H54 (cell line): ENCODE measurements at places on chromosomes 7 and 10.

GRCh38 chr7:14600766-14601367 is 301.7 kb downstream of the DGKB start:
- DNase-seq: no peak

GRCh38 chr10:103871006-103871405 is 15.6 kb upstream of the SH3PXD2A start:
- DNase-seq: no peak

DNA sequence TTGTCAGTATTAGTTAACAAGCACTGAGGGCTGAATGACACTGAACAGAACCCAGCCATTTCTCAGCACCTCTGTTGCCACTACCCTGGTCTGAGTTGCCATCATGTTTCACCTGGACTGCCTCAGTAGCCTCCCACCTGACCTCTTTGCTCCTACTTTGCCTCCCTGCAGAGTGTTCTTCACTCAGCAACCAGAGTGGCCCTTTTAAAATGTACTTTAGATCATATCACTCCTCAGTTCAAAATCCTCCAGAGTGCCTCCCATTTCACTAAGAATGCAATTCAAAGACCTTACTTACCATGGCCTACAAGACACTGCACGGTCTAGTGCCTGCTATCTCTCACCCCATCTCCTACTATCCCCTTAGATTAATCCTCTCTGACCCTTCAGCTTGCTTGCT is 214.5 kb downstream of the AUTS2 start:
- DNase-seq: no peak

GRCh38 chr7:6705959-6706665 is 635 bp downstream of the ZNF12 start:
- DNase-seq: peak; percentile 32

- DNase-seq: no peak
Observed at GRCh38 chr7:19143881-19144574, 1.2 kb downstream of the FERD3L start.

DNA sequence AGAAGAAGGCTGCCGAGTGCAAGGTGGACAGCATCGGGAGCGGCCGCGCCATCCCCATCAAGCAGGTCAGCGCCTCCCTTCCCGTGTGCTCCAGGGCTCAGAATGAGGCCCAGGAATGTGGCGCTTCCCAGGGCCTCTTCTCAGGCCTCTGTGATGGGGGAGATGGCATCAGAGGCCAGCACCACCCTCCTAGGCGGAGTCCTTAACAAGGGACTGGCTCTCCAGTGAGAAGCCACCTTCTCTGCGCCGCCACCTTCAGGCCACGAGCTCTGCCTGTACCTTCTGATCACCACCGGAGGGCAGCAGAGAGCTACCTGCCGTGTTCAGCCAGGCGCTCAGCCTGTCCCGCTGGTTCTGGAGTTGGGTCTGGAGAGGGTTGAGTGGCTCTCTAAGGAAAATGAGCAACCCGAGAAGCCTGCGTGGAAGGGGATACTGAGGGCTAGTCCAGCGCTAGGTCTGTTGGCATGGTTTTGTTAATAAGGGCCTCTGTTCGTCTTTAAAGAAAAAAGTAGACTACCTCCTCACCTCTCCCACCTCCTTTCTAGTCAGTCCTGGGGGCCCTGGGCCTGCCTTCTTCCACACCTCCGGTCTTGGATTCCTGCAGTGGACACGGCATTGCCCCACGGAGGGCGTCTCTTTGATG is 37.7 kb downstream of the AGAP3 start:
- peak; percentile 99 for DNase-seq

- DNase-seq: no peak
Observed at GRCh38 chr10:126659750-126660149, 10.7 kb downstream of the C10orf90 start.

- no peak for DNase-seq
Observed at GRCh38 chr7:158302274-158303070, 285.2 kb downstream of the PTPRN2 start.

GRCh38 chr7:27960415-27960814 is 220.2 kb downstream of the JAZF1 start:
- DNase-seq: no peak

DNA sequence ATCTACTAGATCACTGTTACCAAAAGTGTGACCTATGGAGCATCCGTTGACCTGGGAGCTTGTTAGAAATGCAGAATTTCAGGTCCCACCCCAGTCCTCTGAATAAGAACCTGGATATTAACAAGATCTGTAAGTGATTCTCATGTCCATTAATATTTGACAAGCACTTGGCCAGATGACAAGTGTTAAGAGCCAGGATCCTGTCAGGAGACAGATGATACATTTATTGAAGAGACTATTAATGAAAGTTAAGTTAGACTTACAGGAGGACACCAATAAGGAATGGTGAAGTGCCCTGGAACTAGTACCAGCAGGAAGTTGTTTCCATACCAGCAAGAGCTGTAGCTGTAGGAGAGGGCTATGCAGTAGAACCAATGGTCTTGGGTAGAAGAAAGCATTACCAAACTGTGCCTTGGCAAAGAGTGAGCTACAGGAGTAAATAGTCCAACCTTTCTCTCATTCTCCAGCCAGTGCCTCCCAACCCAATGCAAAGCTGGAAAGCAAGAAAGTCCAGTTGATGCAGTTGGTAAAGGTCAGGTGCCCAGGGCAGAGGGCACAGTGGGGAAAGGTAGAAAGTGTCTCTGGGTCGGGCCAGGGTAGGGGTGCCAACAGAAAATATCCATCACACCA is 35.3 kb upstream of the ADD3 start:
- DNase-seq: no peak

DNA sequence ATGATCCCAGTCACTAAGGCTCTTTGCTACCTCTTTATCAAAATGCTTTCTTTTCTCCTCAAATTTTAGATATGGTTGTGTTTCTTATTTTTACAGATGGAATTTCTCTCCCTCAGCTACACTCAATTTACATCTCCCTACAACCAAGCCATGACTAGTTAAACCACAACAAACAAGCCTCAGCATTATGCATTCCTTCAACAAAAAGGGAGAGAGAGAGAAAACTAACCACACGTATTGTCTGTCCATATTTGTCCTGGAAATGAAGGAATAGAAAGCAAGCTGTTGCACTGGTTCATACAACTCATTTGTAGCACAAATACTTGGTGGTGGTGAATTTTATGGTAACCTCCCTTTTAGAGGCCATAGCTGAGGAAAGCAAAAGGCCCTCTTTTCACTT is 286.4 kb downstream of the AHR start:
- DNase-seq: no peak

DNA sequence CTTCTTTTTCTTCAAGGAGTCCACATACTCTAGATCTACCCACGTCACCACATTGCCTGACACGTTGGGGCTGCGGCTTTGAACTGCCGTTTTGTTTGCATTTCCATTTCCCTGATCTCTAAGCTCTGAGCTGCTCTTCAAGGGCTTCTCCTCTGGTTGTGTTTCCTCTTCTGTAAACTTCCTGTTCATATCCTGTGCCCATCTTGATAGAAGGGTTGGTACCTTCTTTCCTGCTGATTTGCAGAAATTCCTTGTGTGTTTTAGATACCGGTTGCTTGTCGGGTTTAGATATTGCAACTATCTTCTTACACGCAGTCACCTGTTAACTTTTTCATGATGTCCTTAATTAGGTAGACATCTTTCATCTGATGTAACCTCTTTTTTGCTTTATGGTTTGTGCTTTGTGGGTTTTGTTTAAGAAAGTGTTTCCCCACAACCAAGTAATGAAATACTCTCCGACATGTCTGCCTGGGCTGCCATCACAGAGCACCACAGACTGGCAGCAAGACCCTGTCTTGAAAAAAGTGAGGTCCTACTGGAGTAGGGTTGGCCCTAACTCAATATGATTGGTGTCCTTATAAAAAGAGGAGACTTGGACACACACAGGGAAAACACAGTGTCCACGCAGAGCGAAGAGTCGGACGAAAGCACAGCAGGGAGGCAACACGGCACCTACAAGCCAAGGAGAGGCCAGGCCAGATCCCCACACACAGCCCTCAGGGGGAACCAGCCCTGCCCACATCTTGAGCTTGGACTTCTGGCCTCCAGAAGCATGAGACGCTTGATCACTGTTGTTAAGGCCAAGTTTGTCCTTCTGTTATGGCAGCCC is 99.1 kb upstream of the PDGFA start:
- DNase-seq: no peak

GRCh38 chr7:80859272-80859970 is 59.4 kb downstream of the SEMA3C start:
- DNase-seq: no peak

DNA sequence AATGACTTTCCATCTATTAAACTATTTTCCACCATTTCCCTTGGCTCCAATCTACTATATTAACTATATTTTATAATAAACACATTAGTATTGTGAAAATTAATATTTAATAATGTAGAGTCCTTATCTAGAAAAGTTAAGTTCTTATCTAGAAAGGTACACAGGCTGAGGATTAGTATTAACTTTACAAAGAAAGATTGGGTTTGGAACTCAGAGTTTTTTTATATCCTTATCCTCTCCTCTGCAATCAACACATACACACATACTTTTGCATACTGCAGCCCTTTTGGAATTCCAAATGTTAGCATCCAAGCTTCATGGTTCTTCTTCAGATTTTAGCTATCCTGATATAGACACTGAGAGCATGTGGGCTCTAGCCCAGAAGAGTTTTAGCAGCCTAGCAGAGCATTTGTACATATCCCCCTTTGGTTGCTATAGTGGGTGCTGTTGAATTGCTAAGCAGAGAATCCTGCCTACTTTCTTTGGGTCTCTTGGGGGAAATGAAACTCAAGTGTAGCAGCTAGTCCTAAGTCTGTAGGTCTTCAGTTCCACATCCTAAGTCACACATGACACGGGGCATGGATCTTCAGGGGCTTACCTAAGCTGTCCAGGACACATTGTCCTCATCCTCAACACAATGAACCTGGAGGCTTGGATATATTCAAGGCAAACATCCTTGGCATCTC is 874.6 kb downstream of the LRMDA start:
- DNase-seq: no peak

- DNase-seq: peak; percentile 31
Observed at GRCh38 chr10:62437696-62438095, 63.5 kb downstream of the ZNF365 start.

DNA sequence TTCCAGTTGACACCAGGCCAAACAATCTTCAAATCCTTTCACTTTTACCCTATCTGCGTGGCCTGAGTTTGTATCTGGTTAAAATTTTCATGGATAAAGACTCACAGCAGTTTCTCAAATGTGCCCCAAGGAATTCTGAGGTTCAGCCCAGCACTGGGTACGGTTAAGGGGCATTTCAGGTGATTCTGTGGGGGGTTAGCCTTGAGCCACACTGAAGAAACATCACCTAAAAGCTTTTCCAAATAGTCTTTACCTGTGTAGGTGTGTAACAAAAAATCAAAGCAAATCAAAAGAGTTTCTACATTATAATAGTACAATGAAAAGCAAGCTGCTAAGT is 83.8 kb upstream of the DNAJC1 start:
- no peak for DNase-seq

- no peak for DNase-seq
Observed at GRCh38 chr10:82037076-82037475, 162.1 kb downstream of the NRG3 start.

GRCh38 chr7:131908714-131909113 is 352.3 kb upstream of the PODXL start:
- no peak for DNase-seq

GRCh38 chr7:20647036-20647435 is 31.6 kb downstream of the ABCB5 start:
- no peak for DNase-seq

DNA sequence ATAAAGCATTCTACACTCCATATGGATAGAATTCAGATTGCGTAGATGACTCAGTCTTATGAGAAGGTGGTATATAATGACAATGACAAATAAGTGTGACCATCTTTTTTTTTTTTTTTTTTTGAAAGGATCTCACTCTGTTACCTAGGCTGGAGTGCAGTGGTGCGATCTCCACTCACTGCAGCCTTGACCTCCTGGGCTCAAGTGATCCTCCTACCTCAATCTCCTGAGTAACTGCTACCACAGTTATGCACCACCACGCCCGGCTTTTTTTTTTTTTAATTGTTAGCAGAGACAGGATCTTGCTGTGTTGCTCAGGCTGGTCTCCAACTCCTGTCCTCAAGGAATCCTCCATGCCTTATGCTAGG is 43.2 kb upstream of the NRP1 start:
- DNase-seq: no peak

DNA sequence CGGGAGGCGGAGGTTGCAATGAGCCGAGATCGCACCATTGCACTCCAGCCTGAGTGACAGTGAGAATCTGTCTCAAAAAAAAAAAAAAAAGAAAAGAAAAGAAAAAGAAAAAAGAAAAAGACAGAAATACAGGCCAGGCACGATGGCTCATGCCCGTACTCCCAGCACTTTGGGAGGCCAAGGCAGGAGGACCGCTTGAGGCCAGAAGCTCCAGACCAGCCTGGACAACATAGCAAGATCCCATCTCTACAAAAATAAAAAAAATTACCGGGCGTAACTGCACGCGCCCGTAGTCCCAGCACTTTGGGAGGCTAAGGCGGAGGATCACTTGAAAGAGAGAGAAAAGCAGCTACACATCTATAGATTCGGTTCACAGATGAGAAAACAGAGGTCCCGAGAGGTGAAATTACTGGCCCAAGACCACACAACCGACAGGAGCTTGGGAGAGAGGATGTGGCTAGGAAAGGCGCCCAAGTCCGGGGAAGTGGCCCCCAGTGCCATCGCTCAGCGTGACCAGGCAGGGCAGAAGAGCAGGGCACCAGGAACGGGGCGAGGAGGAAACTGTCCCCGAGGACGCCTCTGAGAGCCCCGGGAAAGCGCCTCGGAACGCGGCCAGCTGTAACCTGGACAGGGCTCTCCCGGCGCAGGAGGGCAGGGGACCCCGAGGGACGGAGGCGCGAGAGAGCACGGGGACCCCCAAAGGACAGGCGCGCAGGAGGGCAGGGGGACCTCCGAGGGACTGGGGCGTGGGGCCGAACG is 612 bp downstream of the SNX8 start:
- peak; percentile 67 for DNase-seq

DNA sequence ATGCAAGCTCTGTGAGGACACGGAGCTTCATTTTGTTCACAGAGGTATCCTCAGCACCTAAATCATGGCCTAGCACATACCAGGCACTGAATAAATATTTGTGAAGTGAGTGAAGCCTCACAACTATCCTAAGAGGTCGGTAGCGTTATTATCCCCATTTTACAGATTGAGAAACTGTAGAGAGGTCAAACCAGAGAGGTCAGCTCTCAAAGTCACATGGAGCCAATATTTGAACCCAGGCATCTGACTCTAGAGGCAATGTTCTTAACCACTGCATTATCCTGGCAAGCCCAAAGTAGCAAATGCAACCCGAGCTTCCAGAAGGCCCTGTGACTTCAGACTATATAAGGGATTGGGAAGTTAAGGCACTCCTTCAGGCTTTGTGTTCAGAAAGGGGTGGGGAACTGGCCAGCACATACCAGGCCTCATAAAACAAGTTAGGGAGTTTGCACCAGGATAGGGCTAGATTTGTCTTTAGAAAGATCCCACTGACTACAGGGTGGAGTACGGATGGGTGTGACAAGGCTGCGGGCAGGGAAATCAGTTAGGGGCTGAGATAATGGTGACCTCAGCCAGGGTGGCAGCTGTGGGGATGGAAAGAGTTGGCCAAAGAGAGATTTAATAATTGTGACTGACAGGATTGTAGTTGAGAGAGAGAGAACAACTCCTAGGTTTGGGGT is 101.4 kb downstream of the TBXAS1 start:
- DNase-seq: no peak

- no peak for DNase-seq
Observed at GRCh38 chr10:125379592-125379991, 219.2 kb upstream of the CTBP2 start.

GRCh38 chr7:80942261-80943041 is 23.6 kb upstream of the SEMA3C start:
- peak; percentile 65 for DNase-seq

GRCh38 chr10:14608381-14609001 is 166.2 kb downstream of the FAM107B start:
- no peak for DNase-seq

GRCh38 chr7:20737840-20738448 is 48.7 kb downstream of the SP8 start:
- DNase-seq: no peak
